Activated CD4-positive, alpha-beta T cell treated with anti-CD3 and anti-CD28 coated beads, Interleukin-2, amount 10 ng/mL, durations not matched to agents 24 days and 14 days (primary cell): ENCODE measurements at places on chromosomes 5 and 9.
A peak's percentile ranks its signal among the peaks of the same experiment; 100 is the strongest.

GRCh38 chr9:82295181-82295580, 306.6 kb downstream of the SPATA31D1 start:
- H3K4me3 ChIP-seq, result no peak overlapping the region
- H3K27me3 ChIP-seq, result no peaks in the 10 kb centered on the region

DNA sequence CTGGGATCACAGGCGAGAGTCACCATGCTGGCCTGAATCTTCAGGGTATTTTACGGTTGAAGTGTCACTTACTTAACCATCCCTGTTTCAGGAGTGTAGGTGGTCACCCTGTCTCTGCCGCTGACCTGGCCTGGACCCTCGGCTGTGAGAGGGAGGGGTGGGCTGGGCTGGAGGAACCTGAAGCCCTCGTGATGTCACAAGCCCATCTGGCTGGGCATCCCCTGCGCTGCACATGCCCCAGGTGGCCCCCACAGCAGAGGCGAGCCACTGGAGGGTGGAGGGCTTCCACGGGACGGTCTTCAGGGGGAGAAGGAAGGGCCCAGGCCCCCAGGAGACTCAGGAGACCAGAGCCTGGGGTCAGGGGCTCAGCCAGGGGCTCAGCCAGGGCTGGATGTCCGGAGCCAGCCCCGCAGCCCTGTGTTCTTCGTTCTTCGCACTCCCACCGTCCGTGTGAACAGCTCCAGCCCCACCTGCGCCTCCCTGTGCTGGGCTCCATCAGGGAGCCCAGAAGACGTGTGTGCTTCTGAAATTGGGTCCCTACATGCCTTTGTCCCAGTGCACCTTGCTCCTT, 7.6 kb upstream of the AHRR start:
- no peak overlapping the region for H3K4me3 ChIP-seq
- no peaks in the 10 kb centered on the region for H3K4me1 ChIP-seq
- no peaks in the 10 kb centered on the region for H3K27me3 ChIP-seq
- peaks cover 17% of the 10 kb centered on the region for H3K36me3 ChIP-seq
- no peak for DNase-seq

DNA sequence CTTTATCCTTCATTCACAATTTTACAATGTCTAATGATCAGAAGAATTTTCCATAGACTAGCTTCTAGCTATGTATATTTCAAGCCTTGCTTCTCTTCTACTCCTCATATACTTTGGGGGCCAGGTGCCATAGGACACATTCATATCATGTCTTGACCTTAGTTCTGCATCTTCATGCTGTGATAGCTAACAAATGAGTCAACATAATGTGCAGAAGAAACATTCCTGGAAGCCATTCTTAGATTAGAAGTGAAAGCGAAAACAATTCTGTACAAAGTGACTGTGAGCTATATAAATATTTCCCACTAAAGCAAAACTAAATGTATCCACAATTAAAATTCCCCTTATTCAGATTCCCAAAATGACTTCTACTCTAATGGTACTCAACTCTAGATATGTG, 320.2 kb upstream of the NREP start:
- H3K4me1 ChIP-seq, result peaks cover 7% of the 10 kb centered on the region
- DNase-seq, result no peak
- H3K27ac ChIP-seq, result no peak overlapping the region
- H3K27me3 ChIP-seq, result no peaks in the 10 kb centered on the region
- H3K36me3 ChIP-seq, result no peaks in the 10 kb centered on the region

- H3K27ac ChIP-seq, result peak overlapping the region; percentile 36
- peaks cover 33% of the 10 kb centered on the region for H3K4me1 ChIP-seq
- no peaks in the 10 kb centered on the region for H3K27me3 ChIP-seq
- DNase-seq, result peak; percentile 95
- H3K4me3 ChIP-seq, result no peak overlapping the region
Observed at GRCh38 chr5:134145779-134146581, 30.8 kb downstream of the SKP1 start.

- H3K36me3 ChIP-seq, result peaks cover 15% of the 10 kb centered on the region
- no peak overlapping the region for H3K27ac ChIP-seq
- H3K4me3 ChIP-seq, result no peak overlapping the region
- H3K27me3 ChIP-seq, result no peaks in the 10 kb centered on the region
- no peaks in the 10 kb centered on the region for H3K4me1 ChIP-seq
Observed at GRCh38 chr9:92608241-92608908, 61.6 kb downstream of the IPPK start.

GRCh38 chr9:92711146-92711545, 41.2 kb upstream of the IPPK start:
- DNase-seq, result peak; percentile 45
- no peaks in the 10 kb centered on the region for H3K27me3 ChIP-seq
- H3K27ac ChIP-seq, result peak overlapping the region; percentile 67
- peaks cover 27% of the 10 kb centered on the region for H3K36me3 ChIP-seq

GRCh38 chr9:78218890-78219289, 17.0 kb upstream of the CEP78 start:
- H3K27ac ChIP-seq, result no peak overlapping the region
- DNase-seq, result no peak
- H3K4me1 ChIP-seq, result peaks cover under 1% of the 10 kb centered on the region
- peaks cover 4% of the 10 kb centered on the region for H3K27me3 ChIP-seq

GRCh38 chr5:107451028-107451427, 219.7 kb downstream of the EFNA5 start:
- peaks cover 10% of the 10 kb centered on the region for H3K27me3 ChIP-seq
- no peaks in the 10 kb centered on the region for H3K36me3 ChIP-seq
- no peak for DNase-seq

- no peak for DNase-seq
- H3K27me3 ChIP-seq, result no peaks in the 10 kb centered on the region
- no peak overlapping the region for H3K4me3 ChIP-seq
- H3K36me3 ChIP-seq, result peaks cover 11% of the 10 kb centered on the region
- H3K4me1 ChIP-seq, result peaks cover 4% of the 10 kb centered on the region
Observed at GRCh38 chr5:64814073-64814472, 45.3 kb downstream of the CWC27 start.

GRCh38 chr9:71769175-71770161, 1.2 kb upstream of the CEMIP2 start:
- H3K27ac ChIP-seq, result peak overlapping the region; percentile 82
- H3K4me1 ChIP-seq, result peaks cover 27% of the 10 kb centered on the region
- H3K36me3 ChIP-seq, result peaks cover 2% of the 10 kb centered on the region
- no peaks in the 10 kb centered on the region for H3K27me3 ChIP-seq
- peak; percentile 91 for DNase-seq
- H3K4me3 ChIP-seq, result peak overlapping the region; percentile 86

DNA sequence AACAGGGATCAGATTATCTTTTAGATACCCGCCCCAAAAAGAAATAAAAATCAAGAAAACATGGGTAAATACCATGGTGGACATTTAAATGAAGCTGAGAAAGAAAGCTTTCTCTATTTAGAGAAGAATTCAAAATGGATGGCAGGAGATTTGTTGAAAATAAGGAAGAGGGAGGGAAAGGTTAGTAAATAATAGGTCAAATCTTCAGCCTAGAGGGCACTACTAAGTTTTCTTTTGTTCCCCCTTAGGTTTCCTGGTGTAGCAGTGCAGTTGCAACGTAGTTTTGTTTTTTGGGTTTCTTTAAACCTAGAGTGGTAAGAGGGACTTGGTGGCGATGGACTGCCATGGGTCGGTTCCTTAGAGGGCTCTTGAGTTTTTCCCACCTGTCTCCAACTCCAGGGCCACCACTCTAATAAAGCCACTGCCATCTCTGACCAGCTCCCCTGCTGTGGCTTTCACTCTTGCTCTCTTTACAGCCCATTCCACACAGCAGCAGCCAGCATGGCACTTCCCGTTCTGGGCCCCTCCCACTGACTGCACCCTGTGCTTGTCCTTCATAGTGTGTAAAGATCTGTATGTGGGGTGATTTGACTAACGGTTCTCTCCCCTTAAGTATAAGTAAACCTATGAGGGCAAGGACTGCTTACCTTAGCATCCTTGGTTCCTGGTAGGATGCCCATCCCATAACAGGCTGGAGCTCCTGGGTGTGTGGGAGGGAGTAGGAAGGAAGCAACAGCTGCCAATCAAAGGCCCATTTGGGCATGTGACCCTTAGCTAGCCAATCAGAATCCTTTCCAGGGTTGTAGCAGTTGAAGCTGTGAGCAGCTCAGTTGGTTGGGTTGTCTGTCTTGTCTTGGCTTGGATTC, 118.3 kb downstream of the SLC1A3 start:
- DNase-seq, result peak; percentile 80
- H3K27me3 ChIP-seq, result peaks cover 2% of the 10 kb centered on the region
- no peaks in the 10 kb centered on the region for H3K36me3 ChIP-seq
- H3K4me1 ChIP-seq, result peaks cover 21% of the 10 kb centered on the region
- peak overlapping the region; percentile 79 for H3K4me3 ChIP-seq

DNA sequence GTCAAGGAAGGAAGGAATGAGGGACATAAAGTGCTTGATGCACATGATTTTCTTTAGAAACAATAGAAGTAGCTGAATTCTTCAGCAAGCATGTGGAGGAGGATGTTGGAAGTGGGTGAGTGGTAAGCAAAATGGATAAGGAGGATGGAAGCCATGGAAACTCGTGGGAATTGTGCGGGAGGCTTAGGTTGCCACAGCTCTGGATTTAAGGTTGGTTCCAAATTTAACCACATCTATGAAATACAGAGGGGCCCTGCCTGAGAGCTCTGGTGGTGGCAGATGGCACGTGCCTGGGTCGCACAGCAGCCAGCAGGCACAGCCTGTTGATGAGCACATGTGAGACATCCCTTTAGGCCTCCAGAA, 284.7 kb downstream of the SMARCA2 start:
- no peaks in the 10 kb centered on the region for H3K36me3 ChIP-seq
- no peak for DNase-seq
- no peaks in the 10 kb centered on the region for H3K27me3 ChIP-seq

DNA sequence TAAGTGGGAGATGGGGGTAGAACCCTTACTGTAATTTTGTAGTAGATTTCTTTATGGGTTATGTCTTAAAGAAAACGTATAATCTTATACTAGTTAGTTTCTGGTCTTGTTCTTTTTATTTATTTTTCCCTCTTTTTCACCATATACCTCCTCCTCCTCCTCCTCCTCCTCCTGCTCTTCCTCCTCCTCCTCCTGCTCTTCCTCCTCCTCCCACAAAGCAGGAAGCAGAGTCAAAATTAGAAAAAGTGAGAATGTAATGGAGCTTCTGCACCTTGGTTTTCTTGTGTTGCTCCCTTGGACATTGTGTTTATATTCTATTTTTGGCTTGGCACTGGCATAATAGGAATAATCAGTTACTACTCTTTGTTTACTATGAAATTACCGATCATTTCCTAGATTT, 4.5 kb downstream of the MACIR start:
- peaks cover 3% of the 10 kb centered on the region for H3K27me3 ChIP-seq
- peaks cover 23% of the 10 kb centered on the region for H3K4me1 ChIP-seq
- H3K4me3 ChIP-seq, result no peak overlapping the region
- H3K36me3 ChIP-seq, result peaks cover 7% of the 10 kb centered on the region
- no peak overlapping the region for H3K27ac ChIP-seq

DNA sequence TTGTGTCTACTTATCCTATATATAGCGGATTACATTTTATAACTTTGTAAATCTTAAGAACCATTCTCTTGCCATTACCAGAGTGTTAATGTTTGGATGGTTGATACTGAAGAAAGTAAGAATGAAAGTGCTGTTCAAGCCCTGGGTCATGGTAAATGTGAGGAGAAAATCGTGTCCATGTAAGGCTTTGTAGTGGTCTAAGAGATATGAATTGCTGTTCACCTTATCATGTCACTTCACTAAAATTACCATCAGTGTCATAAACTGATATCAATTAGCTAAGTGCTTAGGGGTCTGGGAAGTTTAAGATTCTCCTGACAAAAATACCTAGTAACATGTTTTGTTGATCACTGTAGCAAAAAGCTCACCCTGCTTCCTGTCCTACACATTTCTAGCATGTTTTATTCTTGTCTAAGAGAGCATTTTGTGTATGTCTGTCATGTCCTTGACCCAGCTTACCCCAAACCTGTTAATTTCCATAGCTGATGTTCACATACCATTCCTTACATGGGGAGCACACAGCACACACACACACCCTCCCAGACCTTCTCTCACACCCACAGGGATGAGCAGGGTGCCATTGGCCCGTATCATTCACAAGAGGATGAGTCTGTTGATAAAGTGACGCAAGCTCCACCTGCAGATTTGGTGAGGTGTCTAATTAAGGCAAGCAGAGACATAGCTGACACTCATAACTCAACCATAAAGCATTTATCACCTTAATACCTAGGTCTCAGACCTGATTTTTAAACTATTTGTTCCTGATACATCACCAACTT, 125.1 kb upstream of the PAM start:
- DNase-seq, result no peak
- H3K4me3 ChIP-seq, result no peak overlapping the region
- peaks cover 3% of the 10 kb centered on the region for H3K4me1 ChIP-seq
- H3K36me3 ChIP-seq, result no peaks in the 10 kb centered on the region
- no peak overlapping the region for H3K27ac ChIP-seq
- H3K27me3 ChIP-seq, result peaks cover 3% of the 10 kb centered on the region

GRCh38 chr9:88355166-88355565, 33.1 kb upstream of the SPIN1 start:
- peaks cover 4% of the 10 kb centered on the region for H3K4me1 ChIP-seq
- peak; percentile 66 for DNase-seq
- no peaks in the 10 kb centered on the region for H3K36me3 ChIP-seq
- H3K27ac ChIP-seq, result no peak overlapping the region

DNA sequence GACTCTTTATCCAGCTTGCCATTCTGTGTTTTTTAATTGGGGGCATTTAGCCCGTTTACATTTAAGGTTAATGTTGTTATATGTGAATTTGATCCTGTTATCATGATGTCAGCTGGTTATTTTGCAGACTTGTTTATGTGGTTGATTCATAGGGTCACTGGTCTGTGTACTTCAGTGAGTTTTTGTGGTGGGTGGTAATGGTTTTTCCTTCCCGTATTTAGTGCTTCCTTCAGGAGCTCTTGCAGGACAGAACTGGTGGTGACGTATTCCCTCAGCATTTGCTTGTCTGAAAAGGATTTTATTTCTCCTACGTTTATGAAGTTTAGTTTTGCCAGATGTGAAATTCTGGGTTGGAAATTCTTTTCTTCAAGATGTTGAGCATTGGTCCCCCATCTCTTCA, 381.1 kb downstream of the MAN2A1 start:
- peaks cover 5% of the 10 kb centered on the region for H3K36me3 ChIP-seq
- no peak overlapping the region for H3K27ac ChIP-seq
- H3K27me3 ChIP-seq, result no peaks in the 10 kb centered on the region
- no peak for DNase-seq
- H3K4me1 ChIP-seq, result peaks cover 6% of the 10 kb centered on the region

DNA sequence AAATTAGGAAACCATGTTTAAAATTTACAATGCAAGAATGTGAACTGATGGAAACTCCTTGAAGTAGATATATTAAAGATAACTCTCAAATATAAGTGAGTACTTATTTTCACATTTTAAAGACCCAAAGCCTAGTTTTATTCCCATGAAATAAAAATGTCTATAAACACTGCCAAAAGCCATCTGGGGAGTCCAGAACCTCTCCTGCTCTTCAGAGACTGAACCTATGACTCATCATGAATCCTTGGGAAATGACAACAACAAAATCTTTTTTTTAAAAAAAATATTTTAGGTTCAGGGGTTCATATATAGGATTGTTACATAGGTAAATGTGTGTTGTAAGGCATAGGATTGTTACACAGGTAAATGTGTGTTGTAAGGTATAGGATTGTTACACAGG, 33.8 kb upstream of the FYB1 start:
- peaks cover 1% of the 10 kb centered on the region for H3K27me3 ChIP-seq
- H3K4me1 ChIP-seq, result peaks cover 18% of the 10 kb centered on the region
- DNase-seq, result no peak
